DMS153 (cell line): ENCODE measurements at places on chromosomes 1 and 21.

DNA sequence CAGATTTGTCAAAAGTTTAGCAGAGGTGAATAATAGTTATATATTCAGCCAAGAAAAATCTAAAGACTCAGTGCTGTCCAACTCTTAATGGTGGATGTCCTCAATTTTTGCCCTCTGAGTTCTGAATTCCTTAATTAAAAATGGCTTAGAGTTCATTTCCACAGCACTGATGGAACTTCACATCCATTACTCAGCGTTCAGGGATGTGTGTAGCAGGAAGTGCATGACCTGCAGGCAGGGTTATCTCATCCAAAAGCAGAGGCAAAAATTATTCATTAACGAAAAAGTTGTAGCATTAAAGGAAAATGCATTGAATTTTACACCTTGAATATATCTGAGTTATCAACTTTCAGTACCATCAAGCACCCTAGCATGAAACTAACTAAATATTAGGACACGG is 96.7 kb downstream of the ZP4 start:
- no peak for DNase-seq

- peak; percentile 4 for DNase-seq
Observed at GRCh38 chr1:81237473-81238089, 563.2 kb upstream of the ADGRL2 start.

GRCh38 chr1:207029701-207030521 is 2.6 kb downstream of the C1orf116 start:
- no peak for DNase-seq

DNA sequence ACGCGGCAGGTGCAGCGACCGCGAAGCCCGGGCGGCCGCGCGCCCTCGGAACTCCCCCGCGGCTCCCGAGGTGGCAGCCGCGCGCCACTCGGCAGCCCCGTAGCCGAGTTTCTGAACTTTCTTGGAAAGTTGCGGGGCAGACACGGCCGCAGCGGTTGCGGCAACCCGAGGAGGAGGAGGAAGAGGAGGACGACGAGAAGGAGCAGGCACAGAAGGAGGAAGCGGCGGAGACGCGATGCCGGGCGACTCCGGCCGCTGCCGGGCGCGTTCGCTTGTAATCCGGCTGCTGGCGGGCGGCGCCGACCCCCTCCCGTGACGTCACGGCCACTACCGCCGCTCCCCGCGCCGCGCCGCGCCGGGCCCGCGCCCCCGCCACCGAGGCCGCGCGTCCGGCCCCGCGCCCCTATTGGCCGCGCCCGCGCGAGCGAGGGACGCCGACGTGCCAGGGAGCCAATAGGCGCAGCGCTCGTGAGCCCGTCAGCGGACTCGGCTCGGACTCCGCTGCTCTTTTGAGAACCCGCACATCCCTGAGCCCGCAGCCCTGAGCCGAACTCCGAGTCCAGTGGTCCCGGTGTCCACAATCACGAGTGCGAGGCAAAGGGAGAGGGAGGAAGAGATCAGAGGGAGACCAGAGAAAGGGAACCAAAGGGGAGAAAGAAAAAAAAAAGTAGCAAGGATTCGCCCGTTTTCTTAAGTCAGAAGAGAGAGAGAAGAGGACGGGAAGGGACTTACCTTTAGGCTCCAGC is 736 bp upstream of the BARHL2 start:
- peak; percentile 41 for DNase-seq

DNA sequence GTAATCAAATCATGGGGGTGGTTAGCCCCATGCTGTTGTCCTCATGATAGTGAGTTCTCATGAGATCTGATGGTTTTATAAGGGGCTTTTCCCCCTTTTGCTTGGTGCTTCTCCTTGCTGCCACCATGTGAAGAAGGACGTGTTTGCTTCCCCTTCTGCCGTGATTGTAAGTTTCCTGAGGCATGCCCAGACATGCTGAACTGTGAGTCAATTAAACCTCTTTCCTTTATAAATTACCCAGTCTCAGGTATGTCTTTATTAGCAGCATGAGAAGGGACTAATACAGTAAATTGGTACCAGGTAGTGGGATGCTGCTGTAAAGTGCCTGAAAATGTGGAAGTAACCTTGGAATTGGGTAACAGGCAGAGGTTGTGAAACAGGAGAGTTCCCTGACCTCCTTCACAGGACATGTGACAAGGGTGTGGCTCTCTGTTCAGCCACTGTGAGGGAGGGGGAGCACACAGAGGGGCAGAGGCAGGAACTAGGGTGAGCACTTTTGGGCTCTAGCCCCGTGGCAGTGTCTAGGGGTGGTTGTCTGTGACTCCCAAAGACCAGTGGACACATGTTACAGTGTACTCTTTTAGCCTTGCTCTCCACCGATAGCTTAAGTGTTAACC is 105.3 kb downstream of the BACH1 start:
- no peak for DNase-seq

DNA sequence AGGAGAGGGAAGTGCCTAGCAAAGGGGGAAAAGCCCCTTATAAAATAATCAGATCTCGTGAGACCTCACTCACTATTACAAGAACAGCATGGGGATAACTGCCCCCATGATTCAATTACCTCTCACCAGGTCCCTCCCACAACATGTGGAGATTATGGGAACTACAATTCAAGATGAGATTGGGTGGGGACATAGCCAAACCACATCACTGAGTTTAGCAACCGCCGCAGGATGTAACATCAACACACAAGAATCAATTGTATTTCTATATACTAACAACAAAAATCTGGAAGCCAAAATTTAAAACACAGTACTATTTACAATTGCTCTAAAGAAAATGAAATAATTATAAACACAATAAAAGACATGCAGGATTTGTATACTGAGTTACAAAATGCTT is 21.9 kb downstream of the DIRAS3 start:
- no peak for DNase-seq

DNA sequence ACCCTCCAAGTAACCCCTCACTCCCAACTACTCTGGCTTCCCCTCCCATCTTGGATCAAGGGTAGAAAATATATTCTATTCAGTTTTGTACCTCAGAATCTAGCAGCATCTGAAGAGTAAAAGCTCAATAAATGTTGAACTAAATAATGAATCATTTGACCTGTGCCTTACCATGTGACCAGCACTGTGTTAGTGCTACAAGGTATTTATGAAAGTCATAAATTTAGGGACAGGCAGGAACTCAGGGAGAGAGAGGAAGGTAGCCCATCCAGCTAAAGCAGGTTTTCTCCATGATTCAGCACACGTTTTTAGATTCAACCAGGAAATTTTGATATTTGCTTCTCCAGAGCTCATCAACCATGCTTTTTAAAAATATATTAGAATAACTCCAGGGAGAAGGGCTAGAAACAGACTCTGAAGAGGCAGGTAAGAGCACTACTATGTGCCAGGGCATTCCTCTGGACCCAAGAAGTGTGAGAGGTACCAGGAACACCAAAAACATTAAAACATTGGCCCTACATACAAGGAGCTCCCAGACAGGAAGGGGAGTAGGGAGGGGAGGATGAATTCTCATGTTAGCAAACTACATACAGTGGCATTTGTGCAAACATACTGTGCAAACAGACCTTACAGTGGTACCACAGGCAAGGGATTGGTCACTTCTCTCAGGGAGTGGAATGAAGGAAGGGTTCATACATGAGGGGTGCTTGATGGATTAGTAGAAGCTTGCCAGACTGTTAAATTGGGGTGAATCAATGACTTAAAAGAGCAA is 64.3 kb downstream of the FYB2 start:
- DNase-seq = peak; percentile 42

GRCh38 chr1:219261454-219261853 is 87.8 kb downstream of the LYPLAL1 start:
- no peak for DNase-seq

DNA sequence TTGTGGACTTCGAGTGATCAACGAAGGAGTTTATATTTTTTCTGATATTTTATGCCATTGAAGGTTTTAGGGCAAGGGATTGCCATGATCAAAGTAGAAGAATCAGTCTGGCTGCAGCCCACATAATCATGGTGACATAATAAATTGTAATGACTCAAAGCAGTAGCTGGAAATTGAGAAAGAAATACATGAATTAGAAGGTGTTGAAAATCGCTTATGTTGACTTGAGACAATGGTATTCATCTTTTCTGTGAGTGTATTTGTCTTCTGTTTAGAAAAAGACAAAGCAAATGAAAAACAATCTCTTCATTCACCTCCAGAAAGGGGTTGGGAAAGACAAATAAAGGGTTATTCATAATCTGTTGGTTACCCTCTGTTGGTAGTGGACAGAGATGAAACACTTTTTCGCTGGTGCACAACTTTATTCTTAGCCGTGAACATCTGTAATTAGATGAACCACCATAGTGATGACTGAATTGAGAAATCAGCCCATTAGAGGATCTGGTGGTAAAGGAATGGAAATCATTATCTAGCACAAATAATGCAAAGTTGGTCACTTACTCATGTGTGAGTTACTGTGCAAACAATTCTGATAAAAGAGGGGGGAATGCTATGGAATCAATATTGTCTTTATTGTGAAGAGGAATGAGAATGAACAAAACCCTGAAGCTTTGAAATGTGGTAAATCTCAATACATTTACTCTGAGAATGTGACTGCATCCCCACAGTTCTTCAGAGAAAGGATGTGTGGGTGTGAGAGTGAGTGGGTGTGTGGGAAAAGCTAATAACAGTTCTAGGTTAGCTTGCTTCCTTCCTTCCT is 121.8 kb downstream of the NTNG1 start:
- DNase-seq = no peak

GRCh38 chr1:83725735-83726360 is 273.1 kb downstream of the TTLL7 start:
- no peak for DNase-seq

DNA sequence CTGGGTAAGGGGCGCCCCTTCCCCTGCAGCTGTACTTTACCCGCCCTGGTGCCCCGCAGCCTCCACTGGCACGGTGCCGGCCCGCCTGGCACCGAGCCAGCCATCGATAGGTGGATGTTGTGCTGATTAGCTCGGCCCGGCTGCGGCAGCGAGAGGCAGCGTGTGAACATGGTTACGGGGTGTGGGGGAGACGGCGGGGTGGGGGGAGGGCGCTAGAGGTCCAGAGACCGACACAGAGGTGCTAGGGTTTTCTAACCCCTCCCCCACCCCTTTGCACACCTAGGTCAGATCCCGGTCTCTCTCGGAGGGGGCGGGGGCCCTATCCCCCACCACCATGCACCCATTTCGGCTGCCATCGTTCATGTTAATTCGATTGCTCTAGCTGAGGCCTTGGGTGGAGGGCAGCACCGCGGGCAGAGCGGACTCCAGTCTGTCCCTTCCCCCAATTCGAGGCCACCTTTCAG is 6.7 kb downstream of the EFNA4 start:
- DNase-seq = no peak

DNA sequence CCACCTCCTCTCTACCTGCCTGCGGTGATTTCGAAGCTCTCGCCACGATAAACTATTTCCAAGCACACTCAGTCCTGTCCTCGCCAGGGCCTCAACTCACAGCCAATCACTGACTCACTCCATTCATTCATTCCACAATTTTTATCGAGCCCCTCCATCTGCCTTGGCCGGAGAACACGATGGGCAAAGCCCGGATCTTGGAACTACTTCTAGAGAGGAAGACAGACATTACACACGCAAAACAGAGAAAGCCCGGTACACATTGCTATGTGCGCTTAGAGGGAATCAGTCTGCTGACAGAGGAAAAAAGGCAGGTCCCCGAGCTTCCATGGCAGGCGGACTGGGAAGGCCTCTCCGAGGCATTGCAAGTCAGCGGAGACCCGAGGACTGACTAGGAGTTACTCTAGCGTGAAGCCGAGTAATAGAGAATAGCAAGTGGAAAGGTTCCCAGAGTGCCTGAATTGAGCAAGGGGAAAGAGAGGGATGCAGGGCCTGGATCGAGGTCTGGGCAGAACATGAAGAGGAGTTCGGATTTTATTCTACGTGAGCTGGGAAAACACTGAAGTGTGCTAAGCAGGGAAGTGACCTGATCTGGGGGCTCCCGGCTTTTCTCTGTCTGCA is 54.2 kb upstream of the DNAJC6 start:
- DNase-seq = no peak

- no peak for DNase-seq
Observed at GRCh38 chr1:17184161-17184665, 20.7 kb upstream of the PADI1 start.

DNA sequence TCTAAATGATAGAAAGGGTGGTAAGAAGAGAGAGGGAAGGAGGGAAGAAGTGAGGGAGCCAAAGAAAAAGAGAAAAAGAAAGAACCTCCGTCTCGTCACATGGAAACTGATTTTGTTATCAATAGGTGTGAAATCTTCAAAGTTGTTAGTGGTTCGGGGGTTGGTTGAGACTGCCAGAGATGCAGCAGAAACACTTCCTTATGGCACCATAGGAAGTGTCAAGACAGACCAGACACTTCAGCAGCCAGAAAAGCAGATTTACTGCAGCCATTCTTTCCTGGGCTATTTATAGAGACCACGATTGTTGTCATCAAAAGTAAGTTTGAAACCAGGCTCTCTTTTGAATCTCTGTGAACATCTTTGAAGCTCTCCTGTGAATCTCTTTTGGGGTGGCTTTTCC is 150.5 kb downstream of the PLPPR5 start:
- no peak for DNase-seq

DNA sequence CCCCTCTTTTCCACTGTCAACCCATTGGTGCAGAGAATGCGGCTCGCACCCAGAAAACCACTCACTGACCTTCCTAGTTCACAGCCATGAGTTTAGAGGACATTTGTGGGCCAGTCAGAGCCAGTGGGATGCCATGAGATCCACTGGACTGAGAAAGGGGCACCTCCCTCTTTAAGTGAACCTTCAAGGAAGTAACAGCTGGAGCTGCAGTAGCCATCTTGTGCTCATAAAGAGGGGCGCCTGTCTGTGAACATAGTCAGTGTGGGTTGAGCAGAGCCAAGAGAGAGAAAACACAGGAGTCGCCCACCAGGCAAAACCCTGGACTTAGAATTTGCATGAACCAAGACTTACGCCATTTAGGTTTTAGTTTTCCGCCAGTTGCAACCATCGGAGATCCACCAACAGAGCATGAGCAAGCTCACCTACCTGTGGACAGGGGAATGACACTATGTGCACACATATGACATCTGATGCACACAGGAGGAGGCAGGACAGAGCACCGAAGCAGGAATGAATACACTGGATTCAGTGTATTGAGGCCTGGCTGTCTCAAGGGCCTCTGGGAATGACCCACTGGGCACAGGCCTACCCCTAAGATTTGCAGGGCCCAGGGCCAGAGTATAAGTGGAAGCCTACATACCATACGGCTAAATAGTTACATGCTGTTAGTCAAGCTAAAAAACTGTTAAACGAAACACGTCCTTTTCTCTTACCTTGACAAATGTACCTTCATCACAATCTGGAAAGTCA is 151.6 kb downstream of the GRIK3 start:
- no peak for DNase-seq

DNA sequence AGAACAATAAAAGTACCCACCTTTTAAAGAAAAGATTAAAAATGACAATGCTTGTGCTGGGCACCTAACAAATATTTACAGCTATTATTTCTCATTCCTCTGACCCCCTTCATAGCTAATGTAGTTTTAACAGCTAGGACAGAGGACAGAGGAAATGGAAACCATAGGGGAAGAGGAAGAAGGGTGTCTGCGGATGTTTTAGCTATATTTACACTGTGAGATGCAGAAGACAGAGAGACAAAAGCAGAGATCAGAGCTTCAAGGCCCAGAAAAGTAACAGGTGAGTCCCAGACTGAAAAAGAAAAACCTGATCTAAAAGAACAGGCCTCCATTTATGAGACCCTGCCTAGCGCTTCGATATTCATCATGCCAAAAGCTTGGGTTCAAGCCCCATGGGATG is 72.0 kb downstream of the ZNF281 start:
- DNase-seq = no peak

GRCh38 chr21:14686466-14687267 is 140.6 kb upstream of the SAMSN1 start:
- no peak for DNase-seq

- DNase-seq = no peak
Observed at GRCh38 chr1:37817481-37817880, 9.5 kb upstream of the YRDC start.

GRCh38 chr1:246638941-246639655 is 72.8 kb downstream of the CNST start:
- no peak for DNase-seq
